ENCODE measurements at places on chromosomes 12 and 14.
A peak's percentile ranks its signal among the peaks of the same experiment; 100 is the strongest.

DNA sequence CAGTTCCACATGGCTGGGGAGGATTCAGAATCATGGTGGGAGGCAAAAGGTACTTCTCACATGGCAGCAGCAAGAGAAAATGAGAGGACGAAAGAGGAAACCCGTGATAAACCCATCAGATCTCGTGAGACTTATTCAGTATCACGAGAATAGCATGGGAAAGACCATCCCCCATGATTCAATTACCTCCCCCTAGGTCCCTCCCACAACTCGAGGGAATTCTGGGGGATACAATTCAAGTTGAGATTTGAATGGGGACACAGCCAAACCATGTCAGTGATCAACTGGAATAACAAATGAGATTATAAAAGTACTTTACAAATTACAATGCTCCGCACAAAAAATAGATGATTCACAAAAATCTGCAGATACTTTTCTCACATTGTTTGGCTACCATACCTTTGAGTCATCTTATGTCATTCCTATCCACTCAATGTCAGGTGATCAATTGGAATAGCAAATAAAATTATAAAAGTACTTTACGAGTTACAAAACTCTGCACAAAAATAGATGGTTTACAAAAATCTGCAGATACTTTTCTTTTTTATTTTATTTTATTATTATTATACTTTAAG is 338.9 kb downstream of the C12orf50 start:
- DNase-seq: no peak

- DNase-seq: no peak
Measured at GRCh38 chr12:29427964-29428363, 47.0 kb upstream of the ERGIC2 start.

DNA sequence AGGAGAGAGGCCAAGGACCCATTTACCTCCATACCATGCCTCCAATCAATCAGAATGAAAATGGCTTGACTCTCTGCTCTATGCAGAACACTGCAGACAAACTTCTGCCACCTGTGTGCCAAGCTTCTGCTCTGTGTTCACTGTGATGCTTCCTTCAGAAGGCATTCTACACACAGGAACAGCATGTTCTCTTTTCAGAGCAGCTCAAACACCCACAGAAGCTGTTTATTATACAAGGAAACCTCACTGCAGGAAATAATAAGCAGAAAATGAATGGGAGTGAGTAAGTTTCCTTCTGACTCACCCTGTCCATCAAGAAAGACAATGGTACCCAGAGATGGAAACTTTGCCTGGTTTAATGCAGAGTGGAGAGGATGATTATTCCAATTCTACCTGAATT is 2.4 kb upstream of the ESR2 start:
- no peak for DNase-seq

DNA sequence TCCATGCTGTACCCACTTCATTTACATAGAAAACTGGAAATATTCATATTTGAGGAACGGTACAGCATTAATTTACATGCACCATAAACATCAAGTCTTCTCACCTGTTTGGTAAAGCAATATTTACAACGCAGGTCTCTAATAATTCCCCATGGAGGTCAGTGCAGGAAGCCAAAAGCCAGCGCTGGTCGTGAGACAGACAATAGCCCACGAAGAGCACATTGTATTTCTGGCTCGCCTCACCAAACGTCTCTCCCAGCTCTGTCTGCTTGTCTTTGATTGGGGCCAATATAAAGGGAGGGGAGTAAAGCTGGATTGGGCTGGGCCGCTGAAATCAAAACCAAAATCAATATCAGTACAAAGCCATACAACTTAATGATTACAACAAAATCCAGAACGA is 302.1 kb downstream of the MED13L start:
- DNase-seq: no peak

DNA sequence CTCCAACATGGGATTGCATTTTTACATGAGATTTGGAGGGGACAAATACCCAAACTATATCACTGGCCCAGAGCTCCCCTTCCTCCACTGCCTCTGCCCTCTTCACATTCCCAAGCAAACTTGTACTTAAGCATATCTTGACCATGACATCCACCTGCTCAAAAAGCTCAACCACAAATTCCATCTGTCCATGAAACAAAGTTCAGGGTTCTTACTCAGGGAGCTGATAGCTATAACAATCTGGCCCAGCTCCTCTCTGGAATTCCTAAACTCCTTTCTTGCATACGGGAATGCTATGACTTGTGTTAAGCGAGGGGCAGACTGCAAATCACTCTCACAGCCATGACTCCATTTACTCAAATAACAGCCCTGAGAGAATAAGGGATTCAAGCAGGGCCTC is 152.1 kb downstream of the GALC start:
- no peak for DNase-seq

DNA sequence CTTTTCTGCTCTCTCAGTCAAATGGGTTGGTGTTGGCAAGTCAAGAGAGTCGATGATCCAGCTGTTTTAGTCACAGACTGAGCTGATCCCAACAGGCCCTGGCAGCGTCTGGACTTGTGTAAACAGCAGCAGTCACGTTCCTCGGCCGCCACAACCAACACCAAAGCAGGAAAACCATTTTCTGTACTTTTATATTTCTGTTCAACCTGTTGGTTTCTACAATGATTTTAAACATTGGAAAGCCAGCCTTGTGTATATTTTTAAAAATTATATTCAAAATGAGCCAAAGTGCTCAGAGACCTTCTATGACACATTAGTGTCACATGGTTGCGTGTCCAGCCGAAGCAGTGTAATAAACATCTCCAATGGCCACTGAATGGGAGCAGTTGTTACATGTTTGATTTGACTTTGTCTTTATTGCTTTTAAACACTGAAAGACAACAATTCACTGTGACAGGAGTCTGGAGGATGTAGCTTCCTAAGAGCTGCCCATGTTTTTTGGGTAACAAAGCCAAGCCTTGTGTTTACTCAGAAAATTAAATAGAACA is 5.9 kb upstream of the SIVA1 start:
- DNase-seq: no peak

DNA sequence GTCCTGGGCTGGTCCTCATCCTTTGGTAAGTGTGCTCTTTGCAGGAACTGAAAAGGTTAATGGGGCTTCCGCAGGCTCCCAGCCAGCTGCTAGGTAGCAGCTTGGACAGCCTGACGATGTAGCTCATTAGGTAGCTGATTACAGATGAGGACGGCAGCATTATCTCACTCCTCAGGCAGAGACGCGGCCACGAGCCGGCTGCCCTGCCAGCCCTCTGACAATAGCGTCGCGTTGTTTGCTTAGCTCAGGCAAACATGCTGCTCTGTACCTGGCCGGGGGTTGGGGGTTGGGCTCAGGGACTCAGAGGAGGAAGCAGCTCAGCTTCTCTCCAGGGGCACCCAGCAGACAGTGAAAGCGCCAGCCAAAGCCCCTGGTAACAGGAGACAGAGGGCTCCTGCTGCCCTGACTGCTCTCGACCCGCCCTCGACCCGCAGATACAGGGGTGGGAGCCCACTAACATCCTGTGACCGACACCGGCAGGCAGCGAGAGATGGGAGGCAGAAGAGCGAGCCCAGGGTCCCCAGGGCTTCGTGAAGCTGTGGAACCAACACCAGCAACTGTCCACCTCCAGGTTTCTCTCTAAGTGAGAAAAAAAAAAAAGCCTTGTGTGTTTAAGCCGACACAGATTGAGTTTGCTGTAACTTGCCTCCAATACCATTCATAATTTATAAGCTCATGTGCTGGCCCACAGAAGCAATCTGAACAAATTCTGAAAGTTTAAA is 53.4 kb upstream of the DLK1 start:
- no peak for DNase-seq

- no peak for DNase-seq
Measured at GRCh38 chr14:100039903-100040302, 25.3 kb upstream of the EVL start.

GRCh38 chr12:121889274-121889624 is 659 bp downstream of the PSMD9 start:
- no peak for DNase-seq

DNA sequence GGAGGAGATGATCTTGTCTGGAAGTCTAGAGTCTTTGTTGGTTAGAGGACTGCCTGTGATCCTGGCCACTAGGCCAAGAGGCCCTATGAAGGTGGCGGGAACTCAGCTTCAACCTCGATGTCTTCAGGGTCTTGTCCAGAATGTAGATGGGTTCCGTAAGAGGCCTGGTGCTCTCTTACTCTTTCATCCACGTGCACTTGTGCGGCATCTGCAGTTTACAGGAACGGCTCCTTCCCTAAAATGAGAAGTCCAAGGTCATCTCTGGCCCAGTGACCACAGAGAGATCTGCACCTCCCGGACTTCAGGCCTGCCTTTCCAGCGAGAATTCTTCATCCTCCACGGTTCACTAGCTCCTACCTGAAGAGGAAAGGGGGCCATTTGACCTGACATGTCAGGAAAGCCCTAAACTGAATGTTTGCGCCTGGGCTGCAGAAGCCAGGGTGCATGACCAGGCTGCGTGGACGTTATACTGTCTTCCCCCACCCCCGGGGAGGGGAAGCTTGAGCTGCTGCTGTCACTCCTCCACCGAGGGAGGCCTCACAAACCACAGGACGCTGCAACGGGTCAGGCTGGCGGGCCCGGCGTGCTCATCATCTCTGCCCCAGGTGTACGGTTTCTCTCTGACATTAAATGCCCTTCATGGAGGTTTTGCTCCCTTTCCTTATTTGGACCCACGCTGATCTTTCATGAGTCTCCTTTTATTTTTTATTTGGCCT is 17.7 kb downstream of the WNT5B start:
- DNase-seq: no peak

DNA sequence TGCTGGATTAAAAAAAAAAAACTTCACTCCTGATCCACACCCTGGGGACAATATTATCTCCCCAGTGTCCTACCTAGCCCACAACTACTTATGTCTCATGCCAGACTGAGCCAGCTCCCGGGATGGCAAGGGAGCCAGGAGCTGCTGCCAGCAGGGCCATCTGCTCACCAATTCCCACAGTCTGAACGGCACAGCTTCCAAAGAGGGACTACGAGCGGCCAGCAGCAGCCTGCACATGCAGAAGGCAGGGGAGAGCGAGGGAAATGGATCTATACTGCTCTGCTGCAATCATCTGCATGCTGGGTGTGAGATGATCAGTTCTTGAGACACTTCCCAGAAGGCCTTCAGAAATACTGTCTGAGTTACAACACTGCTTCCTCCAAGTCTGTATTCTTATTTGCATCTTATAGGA is 11.1 kb downstream of the SSH1 start:
- DNase-seq: no peak

DNA sequence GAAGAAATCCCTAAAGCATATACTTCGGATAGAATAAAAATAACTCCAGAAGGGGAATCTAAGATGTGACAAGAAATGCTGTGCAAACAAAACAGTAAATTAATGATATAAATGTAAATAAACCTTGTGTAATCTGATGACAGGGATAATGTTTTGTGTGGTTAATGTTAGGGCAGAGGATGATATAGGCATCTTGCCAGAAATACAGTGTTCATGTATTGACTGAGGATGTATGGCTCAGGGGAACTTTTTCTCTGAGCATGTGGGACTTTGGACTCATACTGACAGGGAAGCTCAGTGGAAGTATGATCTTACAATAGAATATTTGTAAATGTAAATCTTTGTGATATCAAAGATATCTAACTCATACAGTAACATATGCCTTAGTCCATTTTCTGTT is 420.2 kb downstream of the TMTC2 start:
- no peak for DNase-seq

DNA sequence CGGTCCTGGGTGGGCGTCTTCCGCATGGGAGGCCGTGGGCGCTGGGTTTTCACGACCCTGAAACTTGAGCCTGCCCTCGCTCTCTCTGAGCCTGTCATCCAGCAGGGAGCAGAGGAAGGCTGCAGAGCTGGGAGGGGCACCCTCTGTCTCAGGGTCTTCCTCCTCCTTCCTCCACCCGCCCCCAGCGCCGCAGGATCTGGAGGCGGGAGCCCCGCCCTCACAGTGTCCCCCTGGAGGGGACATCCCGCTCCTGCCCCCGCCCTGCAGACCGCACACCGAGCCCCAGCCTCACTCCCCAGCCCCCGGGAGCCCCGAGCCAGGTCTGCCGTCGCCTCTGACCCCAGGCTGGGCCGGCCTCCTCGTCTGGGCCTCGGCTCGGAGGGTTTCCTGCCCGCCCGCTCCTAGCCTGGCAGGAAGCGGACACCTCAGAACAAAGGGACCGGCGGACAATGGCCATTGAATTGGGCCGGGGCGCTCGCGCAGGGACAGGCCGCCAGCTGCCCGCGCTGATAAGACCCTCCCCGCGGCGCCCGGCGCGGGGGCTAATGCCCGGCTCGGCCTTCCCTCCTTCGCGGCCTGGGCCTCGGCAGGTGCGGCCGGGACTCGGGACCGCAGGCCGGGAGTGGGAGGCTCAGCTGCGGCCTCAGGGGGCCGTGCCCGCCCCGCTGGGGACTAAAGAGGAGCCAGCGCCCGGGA is 15.3 kb upstream of the NUDT14 start:
- no peak for DNase-seq

DNA sequence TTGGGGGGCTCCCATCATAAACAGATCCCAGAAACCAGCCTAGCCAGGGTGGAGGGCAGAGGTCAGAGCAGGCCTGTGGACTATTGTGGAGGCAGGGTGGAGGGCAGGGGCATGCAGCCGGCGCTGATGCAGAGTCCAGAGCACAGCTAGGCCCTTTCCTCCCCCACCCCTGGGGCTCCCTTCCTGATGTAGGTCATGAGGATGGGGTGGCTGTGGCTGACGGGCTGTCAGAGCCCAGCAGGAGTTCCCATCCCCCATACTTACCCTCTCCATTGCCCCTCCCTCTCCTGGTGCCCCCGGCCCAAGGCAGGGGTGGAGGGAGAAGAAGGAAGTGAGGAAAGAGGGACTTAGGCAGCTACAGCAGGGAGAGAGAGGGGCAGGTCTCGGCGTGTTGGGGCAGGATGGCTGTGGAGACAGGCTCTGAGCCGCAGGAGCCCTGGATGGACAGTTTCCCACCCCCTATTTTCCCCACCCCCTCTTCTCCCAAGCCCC is 5.7 kb upstream of the ZNF385A start:
- DNase-seq: no peak

DNA sequence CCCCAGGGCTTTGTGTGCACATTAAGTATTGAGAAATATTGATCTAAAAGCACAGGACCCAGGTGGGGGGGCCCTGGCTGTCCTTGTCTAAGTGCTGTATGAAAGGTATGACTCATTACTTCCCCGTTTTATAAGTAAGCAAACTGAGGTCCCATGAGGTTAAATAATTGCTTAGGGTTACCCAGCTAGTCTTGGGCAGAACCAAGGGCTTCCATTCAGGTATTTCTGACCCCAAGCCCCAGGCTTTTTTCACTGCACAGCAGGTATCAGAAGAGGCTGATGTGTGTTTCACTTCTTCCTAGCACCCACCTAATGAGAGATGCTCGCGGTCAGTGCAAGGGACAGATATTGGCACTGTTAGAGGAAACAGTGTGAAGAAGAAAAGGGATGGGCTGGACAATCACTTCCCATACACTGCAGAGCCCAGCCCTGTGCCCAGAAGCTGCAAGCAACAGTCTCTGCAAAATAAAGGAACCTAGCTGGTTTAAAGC is 4.7 kb upstream of the TC2N start:
- DNase-seq: peak; percentile 47
